ENCODE measurements at places on chromosomes 4 and X. TPM values are rescaled to one million over a fixed set of nuclear protein-coding genes. Genes with fewer than 3 reads are reported as not detected.

DNA sequence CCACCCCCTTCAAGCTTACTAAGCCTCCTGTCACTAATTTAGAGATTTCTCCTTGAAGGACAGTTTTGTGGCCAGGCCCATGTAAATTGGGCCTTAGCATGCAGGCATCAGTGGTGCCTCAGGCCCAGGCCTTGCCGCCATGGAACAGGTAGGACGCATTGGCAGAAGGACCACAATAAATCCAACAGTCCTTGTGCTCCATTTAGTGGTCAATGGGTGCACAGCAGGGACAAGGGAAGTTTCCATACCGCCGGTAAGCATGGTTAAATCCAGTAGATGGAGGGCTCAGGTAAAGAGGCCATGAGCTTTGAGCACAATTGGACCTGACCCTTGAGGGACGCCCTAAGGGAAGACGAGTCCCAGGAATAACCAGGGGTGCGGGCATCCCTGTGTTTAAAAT lies 97.3 kb downstream of the UGT2B28 start:
- H3K27ac ChIP-seq, result no peak overlapping the region
- H3K4me1 ChIP-seq, result peaks cover 3% of the 10 kb centered on the region
- peaks cover 2% of the 10 kb centered on the region for H3K36me3 ChIP-seq
- H3K27me3 ChIP-seq, result no peaks in the 10 kb centered on the region

DNA sequence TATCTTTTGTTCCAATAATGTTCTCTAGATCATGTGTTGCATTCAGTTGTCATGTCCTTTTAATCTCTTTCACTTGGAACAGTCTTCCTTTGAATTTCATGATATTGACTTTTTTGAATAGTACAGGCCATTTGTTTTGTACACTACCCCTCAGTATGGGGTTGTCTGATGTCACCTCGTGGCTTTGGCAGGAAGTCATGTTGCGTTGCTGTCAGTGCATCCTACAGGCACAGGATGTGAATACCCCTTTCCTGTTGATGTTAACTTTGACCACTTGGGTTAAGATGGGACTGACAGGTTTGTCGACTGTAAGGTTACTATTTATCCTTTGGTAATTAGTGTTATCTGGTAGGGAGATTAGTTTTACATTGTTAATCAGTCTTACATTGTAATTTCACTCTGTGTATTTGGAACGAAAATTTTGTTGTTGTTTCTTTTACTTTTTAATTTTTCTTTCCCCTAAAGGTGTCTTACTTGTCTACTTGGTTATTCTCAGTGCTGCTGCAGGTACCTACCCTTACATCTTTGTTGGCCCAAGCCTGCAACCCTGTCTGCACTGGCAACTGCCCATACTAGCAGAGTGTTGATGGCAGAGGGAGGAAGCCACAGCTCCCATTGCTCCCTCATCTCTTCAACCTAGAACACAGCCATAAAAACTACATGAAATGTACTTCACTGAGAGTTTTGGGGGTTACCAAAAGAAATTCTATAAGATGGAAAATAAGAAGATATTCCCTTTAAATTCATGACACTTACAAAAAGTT lies 14.7 kb upstream of the ATP8A1 start:
- no peak overlapping the region for H3K27ac ChIP-seq
- no peak overlapping the region for H3K4me3 ChIP-seq
- H3K36me3 ChIP-seq, result no peaks in the 10 kb centered on the region
- no peaks in the 10 kb centered on the region for H3K4me1 ChIP-seq
- DNase-seq, result no peak

- no peak overlapping the region for H3K4me3 ChIP-seq
- H3K27ac ChIP-seq, result no peak overlapping the region
- H3K27me3 ChIP-seq, result no peaks in the 10 kb centered on the region
These were observed 27.5 kb downstream of the TMEM156 start for GRCh38 chr4:39004758-39005157.

GRCh38 chrX:11347300-11347699 lies 54.1 kb downstream of the AMELX start:
- H3K4me1 ChIP-seq, result no peaks in the 10 kb centered on the region
- no peaks in the 10 kb centered on the region for H3K36me3 ChIP-seq
- no peak for DNase-seq
- H3K27ac ChIP-seq, result no peak overlapping the region
- H3K27me3 ChIP-seq, result no peaks in the 10 kb centered on the region

DNA sequence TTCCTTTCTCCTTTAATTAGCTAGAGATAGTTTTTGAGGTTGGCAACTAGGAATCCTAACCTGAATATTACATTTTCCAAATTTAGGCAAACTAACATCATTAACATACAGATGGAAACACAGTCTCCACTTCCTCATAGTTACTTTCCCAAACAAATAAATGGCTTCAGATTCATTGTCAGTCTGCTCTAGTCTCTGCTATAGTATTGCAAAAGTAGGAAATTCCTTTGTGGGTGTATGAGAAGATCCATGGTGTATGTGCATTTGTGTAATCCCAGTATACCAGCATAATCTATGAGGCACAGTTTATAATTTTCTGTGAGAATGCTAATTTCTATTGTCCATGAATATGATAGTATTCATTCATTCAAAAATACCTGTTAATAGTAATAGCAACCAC lies 3.0 kb upstream of the NDP start:
- no peak overlapping the region for H3K4me3 ChIP-seq
- DNase-seq, result no peak
- H3K36me3 ChIP-seq, result no peaks in the 10 kb centered on the region

DNA sequence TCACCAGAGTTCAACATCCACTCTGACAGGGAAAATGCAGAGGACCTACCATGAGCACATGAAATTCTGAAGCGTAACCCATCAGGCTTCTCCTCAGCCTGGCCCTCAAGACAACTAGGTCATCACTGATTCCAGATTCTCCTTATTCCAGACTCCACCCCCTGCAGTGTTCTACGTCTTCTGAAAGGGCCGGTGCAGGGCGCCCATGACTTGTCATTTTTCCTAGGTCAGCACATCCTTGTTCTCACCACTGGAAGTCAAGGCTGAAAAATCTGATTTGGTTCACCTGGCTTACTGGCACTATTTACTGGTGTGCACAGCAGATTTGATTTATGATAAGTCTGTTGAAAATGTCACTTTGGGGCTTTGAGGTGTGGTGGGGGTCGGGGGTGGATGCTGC lies 140.9 kb upstream of the KLF3 start:
- no peak overlapping the region for H3K27ac ChIP-seq

DNA sequence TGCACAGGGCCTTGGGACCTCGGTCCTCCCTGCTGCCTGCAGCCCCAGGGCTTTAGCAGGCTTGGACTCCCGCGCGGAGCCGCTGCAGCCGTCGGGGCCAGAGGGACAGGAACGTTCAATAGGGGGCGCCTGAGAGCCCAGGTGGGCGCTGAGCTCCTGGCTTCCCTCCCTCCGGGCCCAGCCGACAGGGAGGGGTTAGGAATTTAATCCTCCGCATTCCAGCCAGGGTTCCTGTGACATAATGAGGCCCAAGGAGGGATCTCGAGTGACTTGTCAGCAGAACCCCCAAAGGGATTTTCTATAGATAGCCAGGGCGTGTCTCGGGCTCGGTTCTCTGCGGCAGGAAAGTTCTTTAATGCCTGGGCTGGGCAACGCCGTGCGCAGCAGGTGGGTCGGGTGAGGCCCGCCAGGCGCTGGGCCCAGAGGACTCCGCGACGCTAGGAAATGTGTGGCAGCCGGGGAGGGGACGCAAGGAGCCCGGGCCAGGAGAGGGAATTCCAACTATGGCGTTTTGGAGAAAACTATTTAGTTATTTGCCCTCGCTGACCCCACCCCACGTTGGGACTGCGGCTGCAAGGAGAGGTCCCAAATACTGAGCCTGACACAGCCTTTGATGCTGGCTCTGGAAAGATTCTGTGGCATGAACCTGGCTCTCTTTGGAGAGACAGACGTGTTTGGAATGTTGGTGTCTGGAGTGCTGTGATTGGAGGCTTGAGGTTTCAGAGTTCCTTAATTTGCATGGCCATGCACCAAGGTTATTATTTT lies 285.2 kb upstream of the GATB start:
- H3K27me3 ChIP-seq, result peaks cover 20% of the 10 kb centered on the region
- DNase-seq, result peak; percentile 78
- peak overlapping the region; percentile 65 for H3K4me3 ChIP-seq
- peak overlapping the region; percentile 95 for H3K27ac ChIP-seq
- H3K36me3 ChIP-seq, result no peaks in the 10 kb centered on the region

GRCh38 chrX:71128915-71129765 lies 10.7 kb downstream of the MED12 start:
- peak; percentile 54 for DNase-seq
- H3K4me1 ChIP-seq, result no peaks in the 10 kb centered on the region
- H3K4me3 ChIP-seq, result no peak overlapping the region

GRCh38 chr4:103046416-103047290 lies 27.1 kb upstream of the SLC9B1 start:
- DNase-seq, result peak; percentile 10
- H3K27ac ChIP-seq, result no peak overlapping the region
- H3K4me3 ChIP-seq, result no peak overlapping the region

DNA sequence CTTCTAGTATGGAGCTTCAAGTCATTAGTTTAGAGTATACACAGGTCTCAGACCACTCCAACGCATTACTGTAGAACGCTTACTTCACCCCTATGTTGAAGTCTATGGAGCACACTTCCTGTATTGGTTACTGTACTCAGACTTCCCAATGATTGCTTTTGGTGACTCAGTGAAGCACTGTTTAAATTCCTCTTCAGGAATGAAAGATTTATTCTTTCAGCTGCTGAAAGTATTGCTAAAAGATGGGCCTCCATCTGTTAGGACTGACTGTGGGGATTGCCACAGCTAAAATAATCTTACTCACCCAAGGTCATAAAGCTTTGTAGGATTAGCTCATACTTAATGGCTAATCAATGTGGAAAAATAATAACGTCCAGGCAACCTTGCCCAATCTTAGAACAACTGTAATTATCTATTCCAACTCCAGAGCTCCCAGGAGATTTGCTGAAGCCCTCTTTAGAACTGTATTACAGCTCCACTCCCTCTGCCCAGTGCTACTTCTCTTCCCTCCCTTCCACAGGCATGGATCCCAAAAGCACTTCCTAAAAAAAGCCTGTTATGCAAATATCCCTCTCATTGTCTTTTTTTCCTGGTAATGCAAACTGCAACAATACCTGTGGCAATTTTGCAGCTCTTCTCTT lies 281.9 kb upstream of the HS3ST1 start:
- H3K27ac ChIP-seq, result no peak overlapping the region
- DNase-seq, result no peak
- no peak overlapping the region for H3K4me3 ChIP-seq
- H3K27me3 ChIP-seq, result no peaks in the 10 kb centered on the region

GRCh38 chr4:157014621-157015591 lies 43.3 kb upstream of the PDGFC start:
- no peaks in the 10 kb centered on the region for H3K4me1 ChIP-seq
- no peak for DNase-seq
- H3K36me3 ChIP-seq, result no peaks in the 10 kb centered on the region
- no peak overlapping the region for H3K27ac ChIP-seq

DNA sequence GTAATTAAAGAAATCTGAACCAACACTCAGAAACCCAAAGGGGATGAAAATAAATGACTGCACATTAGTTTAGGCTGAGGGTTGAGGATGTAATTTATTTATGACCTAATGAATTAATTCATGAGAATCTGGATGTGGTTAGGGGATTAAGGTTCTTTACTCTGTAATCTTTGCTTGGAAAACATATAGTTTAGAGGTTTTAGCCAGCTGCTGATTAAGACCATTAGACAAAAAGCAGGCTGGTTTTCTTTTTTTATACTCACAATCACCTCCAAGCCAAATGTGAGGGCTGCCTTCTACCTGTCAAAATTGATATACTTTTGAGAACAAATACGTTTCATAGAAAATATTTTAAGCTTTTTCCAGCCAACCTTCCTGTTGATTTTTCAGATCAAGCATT lies 2705.8 kb downstream of the PCDH7 start:
- no peaks in the 10 kb centered on the region for H3K36me3 ChIP-seq
- no peak for DNase-seq

- DNase-seq, result no peak
- no peak overlapping the region for H3K4me3 ChIP-seq
- peak overlapping the region; percentile 5 for H3K27ac ChIP-seq
- H3K4me1 ChIP-seq, result peaks cover 1% of the 10 kb centered on the region
- no peaks in the 10 kb centered on the region for H3K27me3 ChIP-seq
These were observed 49.4 kb downstream of the RHOH start for GRCh38 chr4:40246011-40246900.

- DNase-seq, result no peak
- H3K27ac ChIP-seq, result no peak overlapping the region
- H3K36me3 ChIP-seq, result no peaks in the 10 kb centered on the region
- H3K4me1 ChIP-seq, result peaks cover 8% of the 10 kb centered on the region
- no peak overlapping the region for H3K4me3 ChIP-seq
These were observed 299.5 kb downstream of the ARHGAP24 start for GRCh38 chr4:85774489-85774888.

DNA sequence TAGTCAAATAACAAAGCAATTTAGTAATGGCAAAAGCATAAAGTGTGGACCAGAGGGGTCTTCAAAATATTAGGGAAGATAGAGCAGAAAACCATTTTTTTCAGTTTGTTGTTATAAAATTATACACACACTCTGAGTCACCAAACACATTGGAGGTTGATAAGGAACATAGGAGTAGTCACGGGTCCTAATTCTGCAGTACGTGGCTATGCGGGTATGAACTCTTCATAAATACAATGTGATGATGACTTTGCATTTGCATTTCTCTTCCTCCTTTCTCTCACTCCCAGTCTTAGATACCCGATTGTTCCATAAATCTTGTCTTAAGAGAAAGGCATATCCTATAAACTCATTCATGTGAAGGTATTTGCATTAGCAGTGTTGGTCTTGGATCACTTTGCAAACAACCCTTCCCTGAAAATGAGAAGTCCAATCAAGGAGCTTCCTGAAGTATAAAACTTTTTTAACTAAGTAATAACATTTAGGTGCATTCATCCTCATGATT lies 223.6 kb downstream of the PALLD start:
- peaks cover 37% of the 10 kb centered on the region for H3K27me3 ChIP-seq
- H3K4me1 ChIP-seq, result no peaks in the 10 kb centered on the region
- H3K36me3 ChIP-seq, result no peaks in the 10 kb centered on the region
- H3K4me3 ChIP-seq, result no peak overlapping the region
- no peak overlapping the region for H3K27ac ChIP-seq

DNA sequence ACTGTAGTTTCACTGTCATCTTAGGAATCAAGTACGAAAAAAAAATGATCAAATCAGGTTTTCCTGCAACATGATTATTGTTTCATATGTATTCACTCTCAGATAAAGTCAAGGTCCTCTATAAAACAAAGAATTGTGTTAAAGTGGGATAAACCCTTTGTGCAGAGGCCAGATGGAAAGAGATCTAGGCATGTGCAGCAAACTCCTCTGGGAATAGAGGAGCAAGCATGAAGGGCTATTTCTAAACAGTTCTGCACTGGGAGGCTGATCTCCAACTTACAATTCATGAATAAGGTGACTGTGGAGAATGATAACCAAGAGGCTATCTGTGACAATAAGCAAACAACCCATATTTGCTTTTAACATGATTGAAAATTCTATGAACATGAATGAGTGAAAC lies 2.4 kb upstream of the WDFY3 start:
- no peak for DNase-seq
- H3K27ac ChIP-seq, result no peak overlapping the region
- H3K27me3 ChIP-seq, result no peaks in the 10 kb centered on the region
- no peaks in the 10 kb centered on the region for H3K36me3 ChIP-seq
- H3K4me1 ChIP-seq, result peaks cover 16% of the 10 kb centered on the region
- H3K4me3 ChIP-seq, result no peak overlapping the region

The FGFRL1 gene
- 126 TPM for total RNA-seq

The LANCL3 gene
- total RNA-seq, result 0.24 TPM

The RRH gene
- total RNA-seq, result 0.33 TPM

The PNMA3 gene
- 32.8 TPM for total RNA-seq

The PNMA6A gene
- total RNA-seq, result 7.0 TPM

The DCAF4L1 gene
- total RNA-seq, result 0.20 TPM

The LINC00632 gene
- 152 TPM for total RNA-seq

The TCP11X2 gene
- total RNA-seq, result 4.7 TPM

The MAGED4B gene
- 197 TPM for total RNA-seq

The JADE1 gene
- 35.3 TPM for total RNA-seq
